ENCODE measurements at places on chromosomes 11 and 22. TPM values are rescaled to one million over a fixed set of nuclear protein-coding genes. Genes with fewer than 3 reads are reported as not detected.

DNA sequence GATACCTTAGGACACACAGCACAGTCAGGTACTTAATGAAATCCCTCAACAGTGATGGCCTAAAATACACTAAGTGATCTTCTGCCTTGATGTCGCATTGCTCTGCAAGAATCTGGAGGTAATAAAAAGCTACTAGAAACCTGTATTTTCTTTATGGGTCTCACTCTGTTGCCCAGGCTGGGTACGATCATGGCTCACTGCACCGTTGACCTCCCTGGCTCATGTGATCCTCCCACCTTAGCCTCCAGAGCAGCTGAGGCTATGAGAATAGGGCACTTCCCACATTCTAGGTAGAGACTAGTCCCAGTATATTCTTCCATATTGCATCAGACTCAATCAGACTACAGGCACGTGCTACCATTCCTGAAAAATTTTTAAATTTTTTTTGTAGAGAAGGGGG, 21.7 kb downstream of the VSIG10L2 start:
- no peak overlapping the region for H3K27ac ChIP-seq
- no peak for DNase-seq
- no peaks in the 10 kb centered on the region for H3K4me1 ChIP-seq
- no peaks in the 10 kb centered on the region for H3K36me3 ChIP-seq

- H3K4me1 ChIP-seq: no peaks in the 10 kb centered on the region
- DNase-seq: no peak
- no peaks in the 10 kb centered on the region for H3K36me3 ChIP-seq
- H3K27ac ChIP-seq: no peak overlapping the region
- H3K4me3 ChIP-seq: no peak overlapping the region
Measured at GRCh38 chr11:26070714-26071380, 261.1 kb upstream of the ANO3 start.

PAK1 gene
- 28.0 TPM for total RNA-seq

GRCh38 chr11:2772544-2773031, 72.8 kb upstream of the KCNQ1OT1 start:
- no peaks in the 10 kb centered on the region for H3K36me3 ChIP-seq
- no peaks in the 10 kb centered on the region for H3K27me3 ChIP-seq
- H3K27ac ChIP-seq: no peak overlapping the region

ME3 gene
- total RNA-seq: 4.3 TPM

CRYBA4 gene
- not detected for total RNA-seq

- no peak for DNase-seq
- H3K27ac ChIP-seq: no peak overlapping the region
- no peaks in the 10 kb centered on the region for H3K36me3 ChIP-seq
- H3K27me3 ChIP-seq: no peaks in the 10 kb centered on the region
- no peaks in the 10 kb centered on the region for H3K4me1 ChIP-seq
Measured at GRCh38 chr11:92276773-92277172, 52.2 kb downstream of the FAT3 start.

GRCh38 chr11:35982061-35982460, 38.2 kb downstream of the LDLRAD3 start:
- H3K27ac ChIP-seq: no peak overlapping the region
- H3K4me1 ChIP-seq: no peaks in the 10 kb centered on the region
- H3K36me3 ChIP-seq: no peaks in the 10 kb centered on the region
- H3K27me3 ChIP-seq: no peaks in the 10 kb centered on the region
- no peak for DNase-seq

OR8A1 gene
- not detected for total RNA-seq

DNA sequence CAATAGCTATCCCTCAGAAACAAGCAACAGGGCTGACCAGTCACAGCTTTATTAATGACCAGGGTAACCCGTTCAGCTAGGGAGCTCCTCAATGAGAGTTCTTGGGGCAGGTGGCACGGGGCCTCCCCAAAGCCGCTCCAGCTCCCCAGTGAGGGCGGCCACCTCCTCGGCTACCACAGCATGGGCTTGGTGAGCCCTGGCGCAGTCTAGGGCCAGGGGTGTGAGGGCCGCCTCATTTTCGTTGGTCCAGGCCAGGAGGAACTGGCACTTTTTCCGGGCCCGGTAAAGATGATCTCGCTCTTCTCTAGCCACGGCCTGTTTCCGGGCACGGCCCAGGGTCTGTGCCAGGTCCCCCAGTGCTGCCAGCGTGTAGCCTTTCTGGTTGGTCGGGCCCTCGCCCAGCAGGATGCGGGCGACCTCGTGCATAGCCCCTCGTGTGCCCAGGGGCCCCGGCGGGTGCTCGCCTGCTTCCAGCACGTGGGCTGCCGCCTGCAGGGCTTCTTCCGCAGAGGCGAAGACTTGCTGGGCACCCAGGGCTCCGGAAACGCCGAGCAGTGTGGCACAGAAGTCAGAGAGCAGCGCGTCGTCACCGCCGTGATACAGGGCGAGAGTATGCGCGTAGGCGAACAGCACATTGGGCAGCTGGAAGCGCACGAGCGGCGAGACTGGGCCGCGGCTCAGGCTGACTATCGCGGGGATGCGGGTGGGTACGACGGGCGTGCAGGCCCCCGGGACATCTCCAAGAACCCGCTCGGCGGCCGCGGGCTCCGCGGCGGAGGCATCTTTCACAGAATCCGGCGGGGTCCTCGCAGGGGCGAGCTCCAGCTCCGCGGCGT, 913 bp downstream of the ZNHIT2 start:
- DNase-seq: peak; percentile 61
- peak overlapping the region; percentile 83 for H3K27ac ChIP-seq
- H3K4me1 ChIP-seq: peaks cover 64% of the 10 kb centered on the region
- H3K27me3 ChIP-seq: no peaks in the 10 kb centered on the region
- H3K4me3 ChIP-seq: peak overlapping the region; percentile 80

DNA sequence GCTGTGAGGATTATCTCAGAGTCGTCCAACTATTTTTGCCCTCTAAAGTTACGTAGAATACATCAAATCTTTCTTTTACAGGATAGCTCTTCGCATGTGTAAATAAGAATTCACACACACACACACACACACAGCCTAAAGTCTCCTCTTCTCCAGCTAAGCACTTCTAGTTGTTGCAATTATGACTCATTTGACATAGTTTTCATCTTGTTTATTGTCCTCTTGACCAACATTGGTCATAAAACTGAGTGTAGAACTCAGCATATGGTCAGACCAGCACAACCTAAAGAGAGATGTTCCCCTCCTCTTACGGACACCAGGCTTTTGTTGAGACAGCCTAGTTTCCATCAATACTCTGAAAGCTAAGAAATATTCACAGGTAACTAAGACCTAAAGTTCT, 234.2 kb downstream of the BLID start:
- no peaks in the 10 kb centered on the region for H3K36me3 ChIP-seq
- no peak overlapping the region for H3K4me3 ChIP-seq
- no peak for DNase-seq
- H3K27ac ChIP-seq: no peak overlapping the region

NPTXR gene
- 11.2 TPM for total RNA-seq

SLC22A8 gene
- not detected for total RNA-seq

GRCh38 chr11:2089536-2090165, 49.5 kb downstream of the IGF2 start:
- no peak overlapping the region for H3K27ac ChIP-seq
- no peaks in the 10 kb centered on the region for H3K36me3 ChIP-seq
- peaks cover 70% of the 10 kb centered on the region for H3K27me3 ChIP-seq
- no peak for DNase-seq

SSTR3 gene
- 4.7 TPM for total RNA-seq

- no peaks in the 10 kb centered on the region for H3K4me1 ChIP-seq
- no peaks in the 10 kb centered on the region for H3K27me3 ChIP-seq
- no peaks in the 10 kb centered on the region for H3K36me3 ChIP-seq
Measured at GRCh38 chr22:49373289-49373666, 454.4 kb downstream of the BRD1 start.
